COLO829 (cell line): ENCODE measurements at places on chromosomes 5 and 9.

GRCh38 chr9:74729136-74729695 is 158.5 kb downstream of the TRPM6 start:
- DNase-seq, result peak; percentile 35

- no peak for DNase-seq
Observed at GRCh38 chr5:103446813-103447212, 115.8 kb downstream of the NUDT12 start.

- no peak for DNase-seq
Observed at GRCh38 chr9:113511047-113511521, 47.6 kb downstream of the RGS3 start.

DNA sequence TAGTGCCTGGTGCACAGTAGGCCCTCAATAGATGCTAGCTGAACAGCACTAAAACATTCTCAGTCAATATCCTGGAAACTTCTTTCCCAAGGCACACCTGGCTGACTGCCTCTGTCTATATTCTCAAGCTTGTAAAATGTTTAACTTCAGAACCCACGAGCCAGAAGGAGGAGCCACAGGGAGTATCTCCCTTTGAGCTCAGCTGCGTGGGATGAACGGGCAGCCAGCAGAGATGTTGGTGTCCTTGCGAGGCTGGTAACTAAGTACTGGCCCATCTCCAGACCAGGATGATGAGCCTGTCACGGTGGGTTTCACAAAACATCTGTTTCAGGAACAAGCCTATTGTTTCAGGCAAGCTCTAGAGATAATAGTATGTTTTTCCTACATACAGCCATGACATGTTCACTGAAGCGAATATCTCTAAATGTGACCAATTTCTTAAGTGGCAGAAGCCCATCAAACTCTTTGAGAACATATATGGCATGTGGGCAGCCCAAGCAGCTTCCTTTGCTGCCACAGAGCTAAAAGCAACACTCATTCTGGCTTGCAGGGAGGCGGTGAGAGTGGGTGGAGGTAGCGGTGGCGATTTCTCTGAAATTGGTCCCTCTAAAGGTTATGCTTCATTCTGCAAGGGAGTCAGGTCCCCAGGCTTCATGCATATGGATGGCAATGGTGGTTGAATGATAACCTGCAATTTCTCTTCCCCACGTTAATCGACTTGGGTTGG is 206.2 kb downstream of the TTLL11 start:
- DNase-seq, result no peak

- DNase-seq, result peak; percentile 13
Observed at GRCh38 chr5:116137544-116138378, 52.9 kb downstream of the COMMD10 start.

DNA sequence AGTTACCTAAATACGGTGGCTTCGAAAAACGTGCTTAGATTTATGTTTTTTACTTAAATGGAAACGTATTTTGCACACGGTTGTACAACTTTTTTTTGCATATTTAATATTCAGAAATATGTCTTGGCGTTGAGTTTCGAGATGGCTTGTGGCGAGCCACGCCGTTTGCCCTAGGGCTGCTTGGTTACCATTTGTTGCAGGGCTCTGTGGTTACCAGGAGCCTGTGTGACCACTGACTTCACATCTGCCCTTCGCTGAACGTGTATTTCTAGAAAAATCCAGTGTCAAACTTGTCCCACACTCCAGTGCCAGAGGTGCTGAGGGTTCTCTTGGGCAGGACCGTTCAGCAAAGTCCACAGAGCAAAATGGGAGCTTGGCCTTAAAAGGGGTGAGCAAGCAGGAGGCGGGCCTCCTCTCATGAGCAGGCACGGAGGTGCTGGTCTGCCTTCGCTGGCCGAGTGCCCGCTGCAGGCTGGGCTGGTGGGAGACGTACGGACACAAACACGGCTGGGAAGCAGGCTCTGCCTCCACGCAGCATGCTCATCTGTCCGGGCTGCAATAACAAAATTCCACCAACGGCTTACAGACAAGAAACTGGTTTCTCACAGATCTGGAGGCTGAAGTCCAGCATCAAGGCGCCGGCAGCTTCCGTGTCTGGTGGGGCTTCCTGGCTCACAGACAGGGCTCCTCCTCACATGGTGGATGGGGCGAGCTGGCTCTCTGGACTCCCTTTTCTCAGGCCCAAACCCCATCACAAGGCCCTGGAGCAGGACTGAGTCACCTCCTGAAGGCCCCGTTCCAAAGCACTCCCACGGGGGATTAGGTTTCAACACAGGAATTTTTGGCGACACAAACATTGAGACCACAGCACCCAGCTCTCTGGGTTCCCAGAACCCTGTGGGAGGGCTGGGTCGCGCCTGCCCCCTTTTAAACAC is 5.4 kb downstream of the MRPL36 start:
- DNase-seq, result no peak

GRCh38 chr5:139705655-139706587 is 57.8 kb downstream of the CXXC5 start:
- no peak for DNase-seq

- no peak for DNase-seq
Observed at GRCh38 chr9:79382458-79382857, 189.3 kb upstream of the TLE4 start.

DNA sequence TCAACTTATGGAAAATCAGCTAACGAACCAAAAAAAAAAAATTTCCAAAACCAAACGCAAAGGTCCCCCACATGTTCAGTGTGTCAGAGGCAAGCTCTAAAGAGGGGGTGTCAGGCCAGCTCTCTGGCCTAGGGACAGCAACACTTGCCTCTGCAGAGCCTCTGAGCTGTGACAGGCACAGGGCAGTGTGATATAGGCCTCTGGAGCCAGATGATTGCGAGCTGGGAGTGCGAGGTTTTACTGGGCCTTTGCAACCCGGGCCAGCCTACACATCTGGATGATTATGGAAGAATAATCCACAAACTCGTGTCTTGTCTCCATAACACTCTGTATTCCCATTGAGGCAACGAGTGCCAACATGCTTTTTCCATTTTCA is 67.7 kb upstream of the STC2 start:
- DNase-seq, result no peak

- no peak for DNase-seq
Observed at GRCh38 chr9:125463926-125464325, 202.3 kb downstream of the GAPVD1 start.

DNA sequence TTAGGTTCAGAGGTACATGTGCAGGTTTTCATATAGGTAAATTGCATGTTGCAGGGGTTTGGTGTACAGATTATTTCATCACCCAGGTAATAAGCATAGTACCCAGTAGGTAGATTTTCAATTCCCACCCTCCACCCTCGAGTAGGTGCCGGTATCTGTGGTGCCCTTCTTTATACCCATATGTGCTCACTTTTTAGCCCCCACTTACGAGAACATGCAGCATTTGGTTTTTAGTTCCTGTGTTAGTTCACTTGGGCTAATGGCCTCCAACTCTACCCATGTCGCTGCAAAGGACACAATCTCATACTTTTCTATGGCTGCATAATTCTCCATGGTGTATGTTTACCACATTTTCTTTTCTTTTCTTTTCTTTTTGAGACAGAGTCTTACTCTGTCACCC is 21.2 kb downstream of the ITK start:
- no peak for DNase-seq
